ENCODE measurements at places on chromosomes 16 and 17. TPM values are rescaled to one million over a fixed set of nuclear protein-coding genes. Genes with fewer than 3 reads are reported as not detected.

DNA sequence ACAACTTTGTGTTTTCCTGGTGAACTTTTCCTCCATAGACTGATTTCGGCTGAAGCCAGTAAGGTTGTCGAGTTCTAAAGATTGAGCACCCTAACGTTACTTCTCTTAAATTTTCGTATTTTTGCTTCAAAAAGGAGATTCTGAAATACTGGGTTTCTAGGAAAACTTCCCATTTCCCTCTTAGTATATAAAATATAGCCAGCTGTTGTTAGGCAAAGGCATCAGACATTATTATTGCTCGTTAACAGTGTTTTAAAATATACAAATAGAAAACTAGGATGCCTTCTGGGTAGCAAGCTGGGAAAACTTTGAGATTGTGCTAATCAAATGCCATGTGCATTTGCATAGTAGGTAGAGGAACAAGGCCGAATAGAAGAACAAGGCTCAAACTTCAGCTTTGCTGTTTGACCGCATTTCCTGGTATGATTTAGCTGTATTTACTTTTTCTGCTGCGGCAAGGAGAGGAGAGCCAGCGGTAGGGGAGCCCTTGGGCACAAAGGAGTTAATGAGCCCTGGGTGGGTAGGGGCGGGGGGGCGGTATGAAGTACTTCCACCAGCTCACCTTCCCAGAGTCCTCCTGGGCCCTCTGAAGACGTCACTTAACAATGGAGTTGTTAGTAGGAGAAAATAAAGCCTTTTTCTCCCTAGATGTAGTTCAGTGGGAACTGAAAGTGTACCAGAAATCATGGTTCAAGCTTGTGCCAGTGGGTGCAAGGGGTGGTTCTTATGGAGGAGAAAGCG is 151.9 kb downstream of the MSI2 start:
- DNase-seq, result no peak

DNA sequence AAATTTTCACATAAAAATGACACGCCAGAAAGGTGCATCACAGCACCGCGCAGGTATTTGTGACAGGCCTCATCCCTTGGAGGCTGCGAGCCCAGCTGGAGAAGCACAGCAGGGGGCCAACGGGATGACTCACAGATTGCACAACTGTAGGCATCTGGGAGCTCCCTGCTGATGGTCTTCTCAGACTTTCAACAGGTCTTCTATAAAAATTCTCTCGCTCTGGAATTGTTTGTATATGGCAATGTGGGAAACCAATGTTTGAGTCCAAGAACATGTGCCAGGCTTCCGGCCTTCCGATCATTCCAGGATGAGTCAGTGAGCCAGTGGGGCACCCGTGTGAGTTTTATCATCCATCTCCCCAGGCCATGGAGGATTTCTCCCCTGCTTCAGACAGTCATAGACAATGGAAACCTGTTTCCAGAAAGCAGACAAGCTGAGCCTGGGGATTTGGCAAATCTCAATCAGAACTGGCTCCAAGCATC is 24.1 kb upstream of the ADORA2B start:
- no peak for DNase-seq

DNA sequence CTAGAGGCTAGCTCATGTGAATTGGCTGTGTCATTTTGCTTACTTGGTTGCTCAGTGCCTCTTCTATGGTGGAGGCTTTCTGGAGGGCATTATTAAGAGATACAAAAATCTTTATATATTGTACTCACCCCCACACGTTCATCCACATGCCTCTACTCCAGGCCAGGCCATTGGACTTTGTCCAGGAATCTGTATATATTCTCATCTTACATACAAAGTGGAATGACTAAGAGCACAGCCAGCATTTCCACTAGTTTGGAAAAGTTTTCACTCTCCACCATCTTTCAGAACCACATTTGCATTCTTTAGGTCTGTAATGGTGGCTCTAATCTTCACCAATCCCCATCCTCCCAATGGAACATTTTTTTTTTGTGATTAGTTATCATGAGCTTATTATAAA is 4.8 kb upstream of the GLG1 start:
- no peak for DNase-seq

- DNase-seq, result no peak
These were observed 330.7 kb upstream of the ASIC2 start for GRCh38 chr17:33623841-33624240.

DNA sequence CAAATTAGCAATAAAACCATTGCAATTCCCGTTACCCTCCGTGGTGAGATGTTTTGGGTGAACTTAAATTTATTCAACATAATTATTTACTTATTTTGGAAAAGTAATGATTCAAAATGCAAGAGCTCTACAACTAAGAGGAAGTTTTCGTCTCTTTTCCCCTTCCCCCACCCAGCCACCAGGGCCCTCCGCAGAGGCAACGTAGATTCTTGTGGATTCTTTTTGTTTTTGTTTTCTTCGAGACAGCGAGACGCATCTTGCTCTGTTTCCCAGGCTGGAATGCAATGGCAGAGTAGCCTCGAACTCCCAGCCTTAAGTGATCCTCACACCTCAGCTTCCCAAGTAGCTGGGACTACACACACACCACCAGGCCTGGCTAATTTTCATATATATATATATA is 19.2 kb downstream of the CCDC40 start:
- DNase-seq, result no peak

- DNase-seq, result no peak
These were observed 832 bp upstream of the SRRM2 start for GRCh38 chr16:2751577-2752034.

DNA sequence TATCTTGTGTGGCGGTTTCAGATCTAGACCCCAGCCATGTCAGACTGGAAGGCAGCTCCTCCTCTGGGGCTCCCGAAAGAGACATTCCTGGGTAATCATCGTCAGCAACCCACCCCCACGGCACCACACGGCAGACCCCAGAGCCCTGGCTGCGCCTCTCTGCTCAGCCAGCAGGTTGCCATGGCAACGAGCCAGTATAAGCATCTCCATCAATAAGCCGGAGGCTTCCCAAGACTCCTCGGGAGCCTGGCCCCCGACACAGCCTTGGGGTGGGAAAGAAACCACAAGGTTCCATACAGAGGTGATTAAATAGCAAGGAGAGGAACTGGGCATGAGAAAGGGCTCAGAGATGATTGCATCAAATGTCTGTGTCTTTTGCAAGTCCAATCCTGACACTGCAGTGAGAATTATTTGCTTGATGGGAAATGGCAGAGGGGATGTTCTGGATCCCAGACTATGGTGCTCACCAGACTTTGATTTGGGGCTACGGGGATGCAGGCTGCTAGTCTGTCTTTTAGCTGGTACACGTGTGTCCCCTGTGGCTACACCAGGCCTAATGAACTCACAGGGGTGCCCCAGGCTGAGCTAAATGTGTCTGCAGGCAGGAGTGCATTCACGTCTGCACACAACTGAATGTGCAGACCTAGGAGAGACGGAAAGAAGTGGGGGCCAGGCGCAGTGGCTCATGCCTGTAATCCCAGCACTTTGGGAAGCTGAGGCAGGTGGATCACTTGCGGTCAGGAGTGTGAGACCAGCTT is 320.5 kb upstream of the TNRC6C start:
- DNase-seq, result no peak

DNA sequence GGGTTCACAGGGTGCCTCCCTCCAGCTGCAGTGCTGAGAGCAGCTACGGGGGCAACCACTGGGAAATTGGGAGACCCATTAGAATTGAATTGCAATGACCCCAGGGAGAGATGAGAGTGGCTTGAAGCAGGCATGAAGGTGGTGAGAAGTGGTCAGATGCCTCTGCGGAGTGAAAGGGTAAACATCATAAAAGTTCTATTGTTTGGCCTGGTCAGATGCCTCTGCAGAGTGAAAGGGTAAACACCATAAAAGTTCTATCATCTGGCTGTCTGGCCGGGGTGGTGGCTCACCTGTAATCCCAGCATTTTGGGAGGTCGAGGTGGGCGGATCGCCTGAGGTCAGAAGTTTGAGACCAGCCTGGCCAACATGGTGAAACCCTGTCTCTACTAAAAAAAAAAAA is 53.5 kb downstream of the TNFRSF13B start:
- no peak for DNase-seq

GRCh38 chr17:12680407-12680897 is 14.8 kb downstream of the MYOCD start:
- DNase-seq, result no peak

DNA sequence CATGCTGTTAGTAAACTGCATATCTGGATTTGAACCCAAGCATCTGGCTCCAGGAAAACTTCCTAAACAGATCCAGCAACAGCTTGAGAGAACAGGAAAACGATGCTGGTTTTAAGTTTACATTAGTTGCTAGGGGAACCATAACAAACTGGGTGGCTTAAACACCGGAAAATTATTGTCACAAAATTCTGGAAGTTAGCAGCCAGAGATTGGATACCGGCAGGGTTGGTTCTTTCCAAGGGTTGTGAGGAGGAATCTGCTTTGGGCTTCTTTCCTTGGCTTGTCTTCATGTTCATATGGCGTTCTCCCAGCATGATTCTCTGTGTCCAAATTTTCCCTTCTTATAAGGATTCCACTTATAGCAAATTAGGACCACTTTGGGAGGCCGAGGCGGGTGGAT is 276.9 kb upstream of the TOM1L1 start:
- no peak for DNase-seq

GRCh38 chr16:87321336-87322107 is 4.3 kb upstream of the C16orf95 start:
- no peak for DNase-seq

- no peak for DNase-seq
These were observed 47.7 kb downstream of the CCDC42 start for GRCh38 chr17:8696906-8697305.

- no peak for DNase-seq
These were observed 89.5 kb downstream of the WSCD1 start for GRCh38 chr17:6159541-6160231.

DNA sequence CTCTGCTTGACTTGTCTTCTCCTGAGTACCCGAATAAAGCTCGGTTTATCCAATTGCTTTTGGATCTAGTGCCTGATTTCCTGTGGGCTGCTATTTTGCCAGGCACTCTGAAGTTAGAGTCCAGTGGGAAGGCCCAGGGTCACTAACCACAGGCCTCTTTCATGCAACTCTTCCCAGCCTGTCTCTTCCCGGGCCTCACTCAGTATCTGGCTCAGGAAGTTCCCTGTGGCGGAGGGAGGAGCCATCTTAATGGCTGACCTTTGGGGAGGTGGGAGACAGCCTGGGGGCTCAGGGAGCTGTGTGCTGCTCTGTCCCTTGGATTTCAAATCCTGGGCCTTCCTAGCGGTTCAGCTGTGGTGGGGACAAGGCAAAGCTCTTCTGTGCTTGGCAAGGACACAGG is 328.5 kb downstream of the SLC39A11 start:
- DNase-seq, result no peak

DNA sequence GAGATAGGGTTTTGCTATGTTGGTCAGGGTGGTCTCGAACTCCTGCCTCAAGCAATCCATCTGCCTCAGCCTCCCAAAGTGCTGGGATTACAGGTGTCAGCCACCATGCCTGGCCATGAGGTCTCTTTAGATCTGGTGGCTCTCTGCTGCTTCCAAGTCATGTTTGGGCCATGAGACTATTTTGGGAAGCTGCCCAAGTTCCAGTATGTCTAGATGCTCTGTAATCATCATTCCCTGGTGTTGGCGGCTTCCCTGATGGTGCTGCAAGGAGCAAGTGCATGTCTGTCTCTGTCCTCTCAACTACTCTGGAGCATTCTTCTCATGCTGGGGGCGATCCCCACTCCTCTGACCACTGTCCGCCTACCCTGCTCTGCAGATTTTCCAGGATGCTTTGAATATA is 6.4 kb upstream of the ODF4 start:
- DNase-seq, result no peak

DNA sequence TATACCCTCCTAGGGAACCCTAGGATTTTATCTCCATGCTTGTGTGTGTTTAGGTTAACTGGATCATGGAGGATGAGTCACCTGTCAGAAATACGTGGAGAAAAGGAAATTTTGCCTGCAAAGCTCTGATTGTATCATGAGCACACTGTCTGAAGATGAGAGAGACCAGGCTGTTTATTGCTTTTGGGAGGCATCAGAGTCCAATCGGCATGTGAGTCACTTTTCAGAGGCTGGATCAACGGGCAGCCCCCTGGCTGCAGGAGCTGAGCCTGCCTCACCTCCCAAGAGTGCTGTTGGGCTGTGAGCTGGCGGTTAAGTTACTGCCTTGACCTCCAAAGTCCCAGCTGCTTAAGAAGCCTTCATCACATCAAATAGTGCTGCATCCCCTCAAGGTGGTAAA is 41.5 kb upstream of the MED9 start:
- no peak for DNase-seq

- no peak for DNase-seq
These were observed 45.7 kb upstream of the MRC2 start for GRCh38 chr17:62581764-62582163.

The NOG gene
- polyA plus RNA-seq, result 0.60 TPM

The SLC5A10 gene
- not detected for polyA plus RNA-seq

The MYO15A gene
- 0.10 TPM for polyA plus RNA-seq

The EVPLL gene
- not detected for polyA plus RNA-seq

The ESRP2 gene
- polyA plus RNA-seq, result 0.08 TPM

The BOLA2B gene
- 243 TPM for polyA plus RNA-seq

The CDR2L gene
- polyA plus RNA-seq, result 1.7 TPM

The KRTAP1-1 gene
- not detected for polyA plus RNA-seq

The ARL2BP gene
- 47.9 TPM for polyA plus RNA-seq

The ZNF764 gene
- polyA plus RNA-seq, result 5.1 TPM

The PMP22 gene
- 269 TPM for polyA plus RNA-seq

Data from psoas muscle (tissue), 8 donors.